ENCODE measurements at places on chromosomes 5 and 9.

DNA sequence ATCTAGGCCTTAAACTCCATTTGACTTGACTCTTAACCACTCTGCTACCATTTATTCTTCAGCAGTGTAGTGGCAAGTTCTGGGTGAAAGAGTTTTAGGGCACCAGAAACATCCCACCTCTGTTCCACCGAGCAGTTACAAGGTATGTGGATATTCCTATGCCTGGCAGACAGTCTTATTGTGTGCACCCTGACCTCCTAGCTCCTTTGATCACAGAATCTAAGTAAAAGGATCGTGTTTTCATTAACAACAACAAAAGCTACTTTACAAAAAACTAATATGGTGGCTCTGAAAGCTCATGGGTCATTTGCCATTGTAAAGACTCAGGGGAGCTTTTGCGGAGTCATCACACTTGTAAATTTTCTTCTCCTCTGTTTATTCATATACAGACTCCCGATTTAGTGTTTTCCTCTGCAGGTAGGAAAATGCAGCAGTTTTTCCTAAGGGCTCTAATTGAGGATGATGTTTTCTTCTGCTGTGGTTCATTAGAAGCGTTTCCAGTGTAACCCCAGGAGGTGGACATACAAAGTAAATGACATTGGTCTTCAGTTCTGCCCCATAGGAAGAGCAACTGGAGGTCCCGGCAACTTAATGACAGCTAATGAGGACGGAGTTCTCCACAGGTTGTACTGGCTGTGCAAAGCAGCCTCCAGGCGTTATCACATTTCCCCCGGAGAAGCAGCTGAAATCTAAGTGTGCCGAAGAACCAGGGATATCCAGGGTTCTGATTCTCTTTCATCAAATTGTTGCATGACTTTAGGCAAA lies 78.2 kb downstream of the ATP10B start:
- DNase-seq, result no peak

GRCh38 chr9:131848570-131849160 lies 108.8 kb upstream of the RAPGEF1 start:
- DNase-seq, result no peak

GRCh38 chr9:127965953-127966352 lies 14.8 kb downstream of the EEIG1 start:
- no peak for DNase-seq

GRCh38 chr5:91183743-91184142 lies 199.4 kb downstream of the ARRDC3 start:
- DNase-seq, result no peak

- no peak for DNase-seq
These were observed 23.1 kb downstream of the NIM1K start for GRCh38 chr5:43215073-43215631.

DNA sequence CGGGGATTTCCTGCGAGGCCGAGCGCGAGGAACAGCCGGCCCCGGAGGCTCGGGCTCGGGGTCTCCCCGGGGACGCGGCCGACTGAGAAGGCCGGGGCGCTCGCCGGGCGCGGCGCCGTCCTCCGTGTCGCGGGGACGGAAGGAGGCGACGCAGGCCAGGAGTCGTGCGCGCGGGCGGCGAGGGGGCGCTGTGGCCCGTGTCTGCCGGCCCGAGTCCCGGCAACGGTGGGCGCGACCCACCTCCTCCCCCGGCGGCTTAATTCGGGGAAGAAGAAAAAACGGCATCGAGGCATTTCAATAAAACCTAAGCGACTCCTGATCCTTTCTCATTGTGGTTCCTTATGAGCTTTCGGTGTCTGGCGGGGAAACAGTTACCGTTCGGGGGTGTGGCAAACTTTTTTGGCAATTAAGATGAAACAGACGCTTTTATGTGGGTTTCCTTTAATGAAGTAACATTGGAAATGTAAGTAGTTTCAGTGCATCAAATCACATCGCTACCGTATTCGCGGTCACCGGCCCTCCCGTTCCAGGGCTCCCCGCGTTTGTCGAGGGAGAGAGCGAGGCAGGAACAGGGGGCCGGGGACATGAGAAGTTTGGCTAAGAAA lies 3.7 kb upstream of the IRX2 start:
- no peak for DNase-seq

DNA sequence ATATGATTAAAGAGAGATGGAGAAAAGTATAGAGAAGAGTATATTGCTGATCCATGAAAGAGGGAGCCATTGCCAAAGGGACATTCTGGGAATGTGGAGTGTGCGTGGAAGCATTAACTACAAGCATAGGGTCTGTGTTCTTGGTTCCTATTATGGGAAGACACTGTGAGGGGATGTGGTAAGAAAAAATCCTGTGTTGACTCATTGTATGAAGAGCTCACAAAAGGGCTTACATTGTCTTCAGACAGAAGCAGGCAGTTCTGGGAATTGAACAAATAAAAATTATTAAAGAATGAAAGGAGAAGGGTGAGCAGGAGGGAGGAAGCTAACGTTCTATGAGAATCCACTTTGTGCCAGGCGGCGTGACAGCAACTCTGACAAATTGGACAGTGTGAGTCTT lies 250.4 kb upstream of the CHD1 start:
- no peak for DNase-seq

DNA sequence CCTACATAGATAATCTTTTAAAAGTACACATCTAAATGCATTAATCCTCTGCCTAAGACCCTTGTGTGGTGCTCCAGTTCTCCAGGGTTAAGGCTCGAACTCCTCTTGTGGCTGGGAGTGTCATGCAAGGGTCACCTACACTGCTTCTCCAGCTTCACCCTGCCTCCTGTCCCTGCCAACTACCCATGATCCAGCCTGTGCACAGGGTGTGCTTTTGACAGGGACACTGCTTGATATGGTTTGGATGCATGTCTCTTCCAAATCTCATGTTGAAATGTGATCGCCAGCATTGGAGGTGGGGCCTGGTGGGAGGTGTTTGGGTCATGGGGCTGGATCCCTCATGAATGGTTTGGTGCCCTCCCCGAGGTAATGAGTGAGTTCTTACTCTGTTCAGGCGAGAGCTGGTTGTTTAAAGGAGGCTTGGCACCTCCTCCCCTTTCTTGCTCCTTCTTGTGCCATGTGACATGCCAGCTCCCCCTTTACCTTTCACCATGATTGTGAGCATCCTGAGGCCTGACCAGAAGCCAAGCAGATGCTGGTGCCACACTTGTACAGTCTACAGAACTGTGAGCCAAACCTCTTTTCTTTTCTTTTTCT lies 48.5 kb downstream of the SLC22A5 start:
- no peak for DNase-seq

GRCh38 chr9:137580209-137580953 lies 1.7 kb upstream of the DPH7 start:
- no peak for DNase-seq

GRCh38 chr5:28473531-28474107 lies 1435.2 kb upstream of the CDH9 start:
- DNase-seq, result no peak

DNA sequence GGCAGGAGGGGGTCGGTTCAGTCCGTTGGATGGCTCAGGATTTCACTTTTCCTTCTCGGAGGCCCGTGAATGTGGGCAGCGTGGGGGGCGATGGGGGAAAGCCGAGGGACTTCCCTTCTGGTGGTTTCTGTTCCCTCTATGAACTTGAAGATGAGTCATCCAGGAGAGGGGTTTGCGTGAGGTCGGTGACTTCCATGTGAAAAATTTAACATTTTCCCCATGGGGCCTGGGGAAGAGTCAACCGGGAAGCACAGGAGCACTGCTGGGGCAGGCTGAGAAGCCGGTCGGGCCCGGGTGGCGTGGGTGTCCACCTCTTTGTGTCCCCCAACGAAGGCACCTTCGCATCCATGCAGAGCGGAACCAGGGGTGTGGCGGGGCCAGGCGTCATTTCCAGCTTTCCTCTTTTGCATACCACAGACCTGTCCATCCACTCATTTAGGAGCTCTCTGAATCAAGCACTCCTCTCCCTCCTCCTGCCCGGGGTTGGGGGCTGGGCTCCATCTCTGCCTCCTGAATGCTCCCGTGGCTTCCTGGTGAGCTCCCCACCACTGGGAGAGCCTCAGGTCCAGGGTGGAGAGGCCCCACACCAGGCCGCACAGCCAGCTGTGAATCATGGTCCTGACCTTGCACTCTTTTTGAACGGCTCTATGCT lies 68.4 kb downstream of the ANKRD33B start:
- no peak for DNase-seq

DNA sequence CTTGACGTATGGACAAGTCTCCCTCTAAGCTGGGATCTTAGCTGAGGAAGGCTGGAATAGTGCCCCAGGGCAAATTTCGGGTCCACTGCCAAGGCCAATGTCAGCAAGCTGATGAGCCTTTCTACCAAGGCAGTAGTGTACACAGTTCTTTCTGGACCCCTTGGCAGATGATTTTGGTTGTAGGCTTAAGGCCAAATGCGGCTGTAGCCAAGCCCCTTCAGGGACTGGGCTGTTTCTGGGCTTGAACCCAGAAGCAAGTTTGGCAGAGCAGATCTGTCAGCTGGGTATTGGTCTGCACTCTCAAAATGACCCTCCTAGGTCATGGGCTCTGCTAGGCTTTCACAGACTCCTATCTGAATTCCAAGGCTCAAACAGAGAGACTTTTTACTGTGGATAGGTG lies 121.6 kb downstream of the ADAMTSL1 start:
- no peak for DNase-seq

DNA sequence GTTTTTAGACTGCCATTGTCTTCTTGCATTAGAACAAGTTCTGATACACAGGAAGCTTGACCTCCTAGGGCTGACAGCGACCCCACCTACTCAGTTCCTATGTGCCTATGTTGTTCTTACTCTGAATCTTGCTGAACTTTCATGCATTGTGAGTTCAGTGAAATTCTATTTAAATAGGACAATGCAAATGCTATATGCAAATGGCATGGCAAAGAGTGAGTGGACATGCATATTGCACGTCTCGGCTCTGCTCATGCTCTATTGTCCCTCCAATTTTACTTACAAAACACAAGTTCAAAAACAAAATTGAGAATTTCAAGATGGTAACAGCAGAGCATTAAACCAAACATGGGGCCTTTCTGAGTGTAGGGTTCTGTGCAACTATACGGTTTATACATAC lies 5.3 kb upstream of the DCP2 start:
- no peak for DNase-seq

DNA sequence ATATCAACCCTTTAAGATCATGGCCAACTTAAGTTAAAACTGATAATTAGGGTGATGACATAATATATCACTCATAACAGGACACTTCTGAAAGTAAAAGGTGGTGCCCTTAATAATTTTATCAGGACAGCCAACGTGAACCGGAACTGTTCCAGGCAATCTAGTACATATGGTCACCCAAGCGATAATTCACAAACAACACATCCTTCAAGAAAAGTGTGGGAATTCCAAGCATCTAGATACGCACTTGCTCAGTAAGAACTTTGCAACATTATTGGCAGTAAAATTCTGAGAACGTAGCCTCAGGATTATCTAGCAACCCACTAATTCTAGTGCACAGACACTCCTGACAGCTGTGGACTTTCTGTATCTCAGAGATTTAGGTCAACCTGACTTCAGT lies 85.7 kb downstream of the ALDH7A1 start:
- no peak for DNase-seq

- DNase-seq, result no peak
These were observed 48.2 kb downstream of the KIF2A start for GRCh38 chr5:62354028-62354874.

DNA sequence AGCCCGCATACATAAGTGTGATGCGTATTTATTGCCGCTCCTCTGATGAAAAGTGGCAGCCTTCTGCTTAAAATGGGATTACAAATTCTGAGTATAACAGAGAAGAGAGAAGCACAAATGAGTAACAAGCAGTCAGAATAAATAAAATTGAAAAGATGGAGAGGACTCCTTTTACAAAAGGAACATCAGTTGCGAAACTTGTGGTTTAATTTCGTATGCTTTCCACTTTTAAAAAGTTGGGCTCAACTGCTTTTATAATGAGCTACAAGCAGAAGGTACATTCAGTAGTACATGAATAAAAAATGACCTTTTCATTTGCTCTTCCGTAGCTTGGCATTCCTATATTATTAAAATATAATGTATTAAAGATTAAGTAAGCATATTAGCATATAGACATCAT lies 320.0 kb downstream of the FBXL17 start:
- DNase-seq, result no peak

- DNase-seq, result no peak
These were observed 211.1 kb upstream of the ACTBL2 start for GRCh38 chr5:57693488-57694305.

GRCh38 chr9:116504893-116505480 lies 182.1 kb upstream of the TRIM32 start:
- DNase-seq, result no peak

DNA sequence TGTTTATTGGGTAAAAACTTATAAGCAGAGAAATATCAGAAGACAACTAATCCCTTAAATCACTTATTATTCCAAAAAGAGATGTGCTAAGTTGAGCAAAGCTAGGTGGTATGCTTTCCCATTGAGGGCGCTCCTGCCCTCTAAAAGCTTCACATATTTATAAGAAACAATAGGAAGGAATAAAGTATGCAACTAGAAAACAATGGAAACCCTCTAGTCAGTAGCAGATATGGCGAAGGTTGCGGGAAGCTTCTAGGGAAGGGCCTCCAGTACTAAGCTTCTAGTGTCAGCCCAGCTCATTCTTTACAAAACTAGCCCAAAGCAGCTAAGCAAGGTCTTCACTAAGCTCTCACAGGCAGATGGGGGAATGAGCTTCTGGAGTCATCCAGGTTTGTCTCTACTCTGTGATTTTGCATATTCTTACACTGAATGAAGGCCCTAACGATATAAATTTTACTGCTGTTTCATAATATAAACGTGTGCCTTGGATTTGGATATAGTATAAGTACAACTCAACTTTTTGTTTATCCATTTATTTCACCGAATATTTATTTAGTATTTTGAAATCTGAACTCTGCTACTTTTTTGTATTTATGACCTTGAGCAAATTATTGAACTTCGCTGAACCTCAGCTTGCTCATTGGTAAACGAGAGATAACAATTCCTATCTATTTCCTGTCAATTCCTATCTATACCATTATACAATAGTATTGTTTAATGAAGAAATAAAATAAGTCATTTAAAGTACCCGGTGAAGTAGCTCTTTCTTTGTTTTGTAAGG lies 571.4 kb downstream of the ELAVL2 start:
- no peak for DNase-seq

DNA sequence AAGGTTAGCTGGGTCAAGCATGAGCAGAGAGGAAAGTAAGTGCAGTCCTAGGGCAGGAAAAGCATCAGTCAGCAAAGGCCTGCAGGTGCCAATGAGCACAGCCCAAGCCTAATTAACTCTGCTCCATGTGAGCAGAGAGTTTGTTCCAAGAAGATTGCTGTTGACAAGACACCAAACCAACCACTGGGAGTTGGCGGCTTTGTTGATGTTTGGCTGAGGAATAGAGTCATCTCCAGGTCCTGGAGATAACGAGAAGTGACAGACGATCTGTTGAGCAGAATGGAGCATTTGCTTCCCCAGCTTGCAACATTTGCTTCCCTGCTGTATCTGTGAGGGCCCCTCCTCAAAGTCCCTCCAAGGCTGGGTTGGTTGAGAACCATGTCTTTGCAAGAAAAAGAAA lies 68.2 kb downstream of the FAM114A2 start:
- no peak for DNase-seq

Measured in epithelial cell of prostate (primary cell).